ENCODE measurements at places on chromosomes 5 and 9. TPM values are rescaled to one million over a fixed set of nuclear protein-coding genes. Genes with fewer than 3 reads are reported as not detected.

SPINK13 gene
- total RNA-seq, result not detected

FBXW5 gene
- 157 TPM for total RNA-seq

BARHL1 gene
- total RNA-seq, result not detected

IFNB1 gene
- not detected for total RNA-seq

DNA sequence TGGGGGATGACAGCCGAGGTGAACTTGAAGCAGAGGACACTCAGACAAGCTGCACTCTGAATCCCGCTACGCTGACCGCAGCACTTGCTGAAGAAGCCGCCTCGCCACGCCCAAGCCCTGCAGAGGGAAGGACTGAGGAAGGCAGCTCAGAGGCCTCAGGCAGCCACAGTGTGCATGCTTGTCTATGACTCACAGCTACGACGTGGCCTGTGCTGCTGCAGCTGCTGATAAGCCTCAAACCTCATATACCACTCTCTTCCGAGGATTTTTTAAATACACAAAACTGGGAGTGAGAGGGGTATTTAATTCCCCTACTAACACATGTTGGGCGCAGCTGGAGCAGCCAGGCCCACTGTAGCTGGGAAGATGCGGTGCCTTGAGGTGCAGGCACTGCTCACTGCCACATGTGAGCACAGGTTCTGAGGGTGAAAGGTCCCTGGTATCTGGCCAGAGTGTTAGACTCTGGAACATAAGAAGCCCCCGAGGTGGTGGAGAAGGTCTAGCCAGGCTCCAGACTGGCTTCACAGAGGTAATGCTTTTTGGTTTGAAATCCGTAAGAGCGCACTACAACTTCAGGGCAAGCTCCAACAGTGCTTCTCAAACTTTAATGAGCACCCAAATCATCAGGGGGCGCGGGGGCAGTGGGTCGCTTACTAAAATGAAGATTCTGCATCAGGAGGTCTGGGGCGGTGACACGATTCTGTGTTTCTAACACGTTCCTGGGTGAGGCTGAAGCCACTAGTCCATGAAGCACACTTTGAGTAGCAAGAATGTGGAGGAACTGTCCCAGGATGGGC lies 196.8 kb downstream of the AUH start:
- DNase-seq, result peak; percentile 35

DNA sequence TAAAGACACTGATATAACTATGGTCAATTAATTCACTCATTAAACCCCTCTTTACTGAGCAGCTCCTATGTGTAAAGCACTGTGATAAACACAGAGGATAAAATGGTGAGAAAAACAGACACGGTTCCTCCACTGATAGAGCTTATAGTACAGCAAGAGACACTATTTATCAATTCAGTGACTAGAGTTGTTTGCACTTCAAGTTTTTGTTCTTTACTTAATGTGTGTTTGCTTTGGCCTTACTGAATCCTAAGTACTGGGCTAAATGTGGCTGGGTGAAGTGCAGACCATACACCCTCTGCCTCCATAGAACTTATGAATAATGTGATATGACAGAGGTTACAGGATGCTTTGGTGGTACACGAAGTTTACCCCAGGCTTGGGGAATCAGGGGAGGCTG lies 80.1 kb upstream of the ITGA1 start:
- DNase-seq, result no peak

DNA sequence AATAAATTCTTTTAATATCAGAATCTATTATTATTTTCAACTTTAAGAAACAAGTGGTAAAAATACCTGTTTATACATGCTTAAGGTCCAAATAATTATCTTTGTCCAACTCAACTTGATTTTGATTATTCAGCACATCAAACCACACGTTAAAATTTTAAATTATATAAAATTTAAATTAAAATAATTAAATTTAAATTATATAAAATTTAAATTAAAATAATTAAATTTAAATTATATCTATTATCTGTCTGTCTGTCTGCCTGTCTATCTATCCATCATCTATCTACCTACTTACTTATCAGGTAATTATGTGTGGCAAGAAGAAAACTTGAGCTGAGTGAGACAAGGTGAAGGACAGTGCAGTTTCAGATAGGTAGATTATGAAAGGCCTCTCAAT lies 605.3 kb upstream of the RIOK2 start:
- no peak for DNase-seq

Measured in T-cell (primary cell).